Cardiac muscle cell (in vitro differentiated cells and primary cell): ENCODE measurements at places on chromosomes 1 and 21.
A peak's percentile ranks its signal among the peaks of the same experiment; 100 is the strongest.

- DNase-seq = no peak
Measured at GRCh38 chr1:8189931-8190483, 127.9 kb upstream of the SLC45A1 start.

DNA sequence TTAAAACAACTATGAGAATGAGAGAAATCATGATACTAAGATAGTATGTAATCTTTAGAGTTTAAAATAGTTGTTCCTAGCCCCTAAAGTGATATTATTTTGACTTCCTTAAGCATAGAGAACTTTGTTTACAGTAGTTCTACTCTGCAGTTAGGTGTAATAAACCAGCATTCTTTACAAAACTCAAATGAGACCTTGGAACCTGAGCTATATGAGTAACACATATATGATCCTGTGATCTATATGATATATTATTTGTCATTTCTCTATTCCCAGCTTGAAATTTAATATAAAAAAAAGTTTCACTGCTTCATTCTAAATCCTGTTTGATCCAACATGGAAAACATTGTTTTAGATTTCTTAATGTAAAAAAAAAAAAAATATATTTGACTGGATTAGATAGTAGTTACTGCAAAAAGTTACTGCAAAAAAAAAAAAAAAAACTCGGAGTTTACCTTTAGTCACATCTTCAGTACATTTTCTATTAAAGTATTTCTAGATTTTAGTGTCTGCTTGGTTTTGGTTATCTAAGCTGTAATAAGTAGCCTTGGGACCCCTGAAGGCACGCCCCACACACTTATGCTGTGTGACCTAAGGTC is 463.8 kb downstream of the USP25 start:
- no peak for DNase-seq

DNA sequence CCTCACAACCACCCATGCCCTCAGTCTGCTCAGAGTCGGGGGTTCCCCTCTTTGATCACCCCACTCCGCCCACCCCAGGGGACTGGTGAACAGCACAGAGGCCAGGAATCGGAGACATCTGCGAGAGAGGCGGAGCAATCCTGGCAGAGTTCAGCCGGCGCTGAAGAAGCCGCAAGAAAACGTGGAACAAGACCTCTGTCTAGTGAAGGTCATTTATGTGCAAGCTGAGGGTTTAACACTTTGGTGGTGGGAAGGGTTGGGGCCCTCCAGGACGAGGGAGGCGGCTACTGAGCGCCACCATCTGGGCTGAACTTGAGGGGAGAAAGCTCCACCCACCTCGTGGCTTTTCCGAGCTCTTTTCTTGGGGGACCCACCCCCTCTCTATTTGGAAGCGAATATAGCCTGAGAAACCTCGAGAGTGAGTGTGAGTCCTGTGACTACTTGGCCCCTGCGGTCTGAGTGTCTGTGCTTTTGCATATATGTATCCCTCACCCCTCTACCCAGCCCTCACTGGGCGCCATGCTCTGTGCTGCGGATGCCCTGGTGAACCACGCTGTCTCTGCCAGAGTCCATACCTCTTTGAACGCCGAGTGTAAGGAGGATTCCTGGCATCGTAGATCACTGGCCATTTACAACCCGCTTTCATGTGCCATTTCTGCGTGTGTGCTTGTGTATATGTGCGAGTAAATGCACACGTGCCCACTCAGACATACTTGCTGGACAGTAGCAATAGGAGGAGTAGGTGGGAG is 1.2 kb upstream of the EPHA10 start:
- DNase-seq = no peak

- DNase-seq = no peak
Measured at GRCh38 chr1:55213151-55213884, 1.8 kb downstream of the USP24 start.

DNA sequence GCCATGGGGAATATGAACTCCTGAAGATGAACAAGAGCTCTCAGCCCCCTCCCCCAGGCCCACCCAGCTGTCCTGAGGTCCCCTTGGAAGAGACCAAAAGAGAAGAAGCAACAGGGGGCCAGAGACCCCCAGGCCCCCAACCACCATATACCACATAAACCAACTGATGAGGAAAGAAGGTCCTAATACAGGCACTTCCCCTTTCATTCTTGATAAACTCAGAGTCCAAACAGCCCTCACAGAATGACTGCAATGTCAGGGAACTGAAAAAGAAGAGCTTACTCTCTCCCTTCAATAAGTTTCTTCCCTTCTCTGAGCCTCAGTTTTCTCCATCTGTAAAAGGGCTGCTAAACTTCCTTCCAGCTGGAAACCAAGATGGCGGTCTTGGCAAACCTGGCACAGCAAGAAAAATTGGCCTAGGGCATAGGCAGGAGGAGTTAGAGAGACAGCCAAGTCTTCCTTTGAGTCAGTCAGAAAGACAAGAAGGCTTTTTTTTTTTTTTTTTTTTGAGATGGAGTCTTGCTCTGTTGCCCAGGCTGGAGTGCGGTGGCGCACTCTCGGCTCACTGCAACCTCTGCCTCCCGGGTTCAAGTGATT is 90.5 kb downstream of the VWA5B1 start:
- DNase-seq = no peak

DNA sequence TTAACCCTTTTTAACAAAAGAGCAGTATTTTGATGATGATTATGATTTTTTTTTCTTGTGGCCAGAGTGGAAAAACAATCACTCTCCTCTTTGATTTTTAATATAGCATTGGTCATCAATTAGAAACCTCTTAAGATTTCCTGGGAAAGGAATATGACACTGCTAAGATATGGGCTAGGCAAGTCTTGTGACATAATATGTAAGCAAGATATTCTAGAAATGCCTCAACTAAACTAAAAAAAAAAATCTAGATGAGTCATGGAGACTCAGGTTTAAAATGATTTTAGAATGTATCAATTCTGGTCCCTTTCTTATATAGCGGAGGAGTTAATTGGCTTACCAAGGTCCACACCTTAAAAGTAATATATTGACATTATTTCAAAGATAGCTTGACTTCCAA is 60.3 kb upstream of the JUN start:
- DNase-seq = no peak

DNA sequence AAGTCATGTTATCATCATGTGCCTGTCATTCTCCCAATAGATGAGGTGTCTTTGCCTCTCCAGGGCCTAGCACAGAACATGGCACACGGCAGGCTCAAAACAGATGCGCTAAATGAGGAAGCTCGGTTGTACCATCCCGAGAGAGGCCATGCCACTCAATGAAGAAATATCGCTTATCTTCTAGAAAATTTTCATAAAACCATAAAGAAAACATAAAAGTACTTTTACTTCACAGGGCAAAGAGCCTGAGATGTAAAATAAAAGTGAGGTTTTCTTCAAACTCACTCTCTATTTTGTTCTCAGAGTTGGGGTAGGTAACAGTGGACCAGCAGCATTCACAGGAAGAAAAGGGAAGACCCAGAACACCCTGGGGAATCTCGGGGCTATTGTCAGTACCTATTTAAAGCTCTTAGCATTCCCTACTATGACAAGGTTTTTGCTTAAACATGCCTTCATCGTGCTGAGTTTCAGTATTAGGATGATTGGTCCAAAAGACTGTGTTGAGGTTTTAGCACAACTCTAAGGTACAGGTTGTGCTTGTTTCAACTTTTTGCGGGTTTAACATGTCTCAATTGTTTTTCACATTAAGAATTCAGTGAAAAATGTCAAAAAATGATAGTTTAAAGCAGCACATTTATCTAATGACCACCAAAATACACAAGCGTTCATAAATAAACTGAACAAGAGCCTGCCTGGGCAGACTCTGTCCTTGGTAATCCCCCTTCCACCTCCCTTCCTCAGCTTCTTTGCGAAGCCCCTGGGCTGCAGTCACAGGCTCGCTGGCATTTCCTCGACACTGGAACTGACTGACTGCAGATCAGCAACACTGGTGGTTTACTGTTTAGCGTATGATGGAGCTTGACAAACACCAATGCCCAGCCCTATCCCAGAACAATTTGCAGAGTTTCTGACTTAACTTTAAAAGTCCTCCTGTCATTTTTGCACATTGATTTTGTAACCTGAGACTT is 55.6 kb downstream of the COQ8A start:
- DNase-seq = peak; percentile 41

GRCh38 chr21:45818904-45819285 is 162.7 kb upstream of the COL6A1 start:
- no peak for DNase-seq

GRCh38 chr1:167248707-167249642 is 28.3 kb downstream of the POU2F1 start:
- no peak for DNase-seq

- DNase-seq = no peak
Measured at GRCh38 chr1:248757784-248758195, 2.2 kb upstream of the LYPD8 start.

DNA sequence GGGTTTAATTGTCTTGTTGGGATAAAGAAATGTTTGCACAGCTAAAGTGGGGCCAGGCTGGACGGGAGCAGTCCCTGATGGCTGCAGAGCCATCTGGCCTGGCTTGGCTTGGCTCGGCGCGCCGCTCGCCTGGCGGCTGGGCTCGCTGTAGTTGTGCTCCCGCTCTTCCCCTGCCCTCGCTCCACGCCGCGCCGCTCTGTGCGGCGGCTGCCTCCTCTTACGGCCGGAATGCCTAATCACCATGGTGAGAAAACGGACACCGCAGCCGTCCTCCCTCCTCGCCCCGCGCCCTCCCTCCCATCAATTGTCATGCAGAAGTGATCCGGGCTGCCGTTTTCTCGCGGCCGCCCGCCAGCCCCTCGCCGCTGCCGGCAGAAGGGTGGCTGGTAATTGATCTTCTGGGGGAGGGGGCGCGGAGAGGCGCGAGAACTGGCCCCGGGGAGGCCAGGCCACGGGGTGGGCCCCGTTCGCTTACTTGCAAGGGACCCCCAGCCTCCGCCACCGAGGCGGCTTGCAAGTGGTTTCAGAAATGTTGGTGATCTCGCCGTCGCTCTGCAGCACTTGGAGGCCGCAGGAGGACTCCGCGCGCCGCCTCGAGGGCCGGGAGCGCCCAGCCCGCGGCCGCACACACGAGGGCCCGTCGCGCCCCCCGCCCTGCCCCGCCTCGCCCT is 12.4 kb downstream of the RNF220 start:
- peak; percentile 78 for DNase-seq

GRCh38 chr1:166527752-166528151 is 311.5 kb upstream of the POGK start:
- DNase-seq = no peak

DNA sequence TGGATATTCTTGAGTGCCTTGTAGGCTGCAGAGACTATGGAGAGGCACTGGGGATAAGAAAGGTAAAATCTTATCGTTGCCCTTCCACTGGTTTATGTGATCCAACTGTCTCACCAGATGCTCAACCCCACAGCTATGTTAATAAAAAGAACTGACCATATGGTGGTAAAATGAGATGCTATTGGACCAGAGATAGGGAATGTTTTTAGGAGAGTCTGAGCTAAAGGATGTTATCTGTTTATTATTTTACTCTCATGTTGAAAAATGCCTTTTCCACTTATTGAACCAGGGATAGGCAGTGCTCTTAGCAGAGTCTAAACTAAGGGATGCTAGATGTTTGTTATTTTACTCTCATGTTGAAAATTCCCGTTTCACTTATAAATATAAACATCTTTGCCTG is 172.8 kb upstream of the GREM2 start:
- no peak for DNase-seq

DNA sequence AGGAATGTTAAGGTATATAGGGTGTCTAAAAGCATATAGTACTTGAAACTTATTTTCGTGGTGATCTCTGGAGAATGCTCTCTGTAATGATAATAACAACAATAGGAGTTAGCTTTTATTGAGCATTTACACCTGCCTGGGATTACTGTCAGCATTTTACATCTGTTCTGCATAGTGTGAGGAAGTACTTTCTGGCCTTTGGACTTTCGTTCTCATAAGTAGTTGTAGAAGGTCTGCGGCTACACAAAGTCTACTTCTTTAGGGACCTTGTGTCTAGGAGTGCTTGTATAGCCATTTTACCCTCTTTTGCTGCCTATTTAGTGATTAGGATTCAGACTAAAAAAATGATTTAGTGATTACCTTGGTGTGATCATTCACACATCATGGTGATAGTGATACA is 103.6 kb upstream of the GPR52 start:
- no peak for DNase-seq

DNA sequence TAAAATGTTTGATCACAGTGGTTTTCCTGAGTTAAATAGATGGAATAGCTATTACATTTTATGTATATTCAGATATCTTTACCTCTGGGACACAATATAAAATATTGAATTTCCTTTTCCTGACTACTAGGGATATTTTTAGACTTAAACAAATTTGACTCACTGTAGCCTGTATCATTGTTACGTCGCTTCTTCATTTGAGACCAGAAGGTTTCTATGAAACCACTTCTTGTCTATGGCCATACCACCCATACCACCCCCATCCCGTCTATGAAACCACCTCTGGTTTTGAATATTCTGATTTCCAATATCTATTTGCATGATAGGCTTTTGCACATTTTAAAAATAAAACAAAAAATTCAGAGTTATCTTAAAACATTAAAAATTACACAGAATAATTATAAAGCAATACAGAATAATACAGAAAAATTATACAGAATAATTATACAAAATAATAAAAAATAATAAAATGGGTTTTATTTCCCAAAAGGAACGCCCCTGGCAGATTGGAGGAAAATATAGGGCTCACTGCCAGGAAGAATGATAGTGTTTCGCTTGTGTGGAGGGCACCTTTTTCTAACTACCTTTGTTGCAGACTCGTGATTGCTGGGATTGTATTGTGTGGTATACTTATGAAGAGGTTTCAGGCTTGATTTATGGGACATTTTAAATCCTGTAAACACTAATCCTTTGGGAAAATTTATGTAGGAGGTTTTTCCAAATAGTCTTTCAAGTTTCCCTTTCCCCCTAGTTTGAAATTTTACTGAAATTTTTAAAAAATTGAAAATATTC is 4.7 kb downstream of the SPEN start:
- no peak for DNase-seq

DNA sequence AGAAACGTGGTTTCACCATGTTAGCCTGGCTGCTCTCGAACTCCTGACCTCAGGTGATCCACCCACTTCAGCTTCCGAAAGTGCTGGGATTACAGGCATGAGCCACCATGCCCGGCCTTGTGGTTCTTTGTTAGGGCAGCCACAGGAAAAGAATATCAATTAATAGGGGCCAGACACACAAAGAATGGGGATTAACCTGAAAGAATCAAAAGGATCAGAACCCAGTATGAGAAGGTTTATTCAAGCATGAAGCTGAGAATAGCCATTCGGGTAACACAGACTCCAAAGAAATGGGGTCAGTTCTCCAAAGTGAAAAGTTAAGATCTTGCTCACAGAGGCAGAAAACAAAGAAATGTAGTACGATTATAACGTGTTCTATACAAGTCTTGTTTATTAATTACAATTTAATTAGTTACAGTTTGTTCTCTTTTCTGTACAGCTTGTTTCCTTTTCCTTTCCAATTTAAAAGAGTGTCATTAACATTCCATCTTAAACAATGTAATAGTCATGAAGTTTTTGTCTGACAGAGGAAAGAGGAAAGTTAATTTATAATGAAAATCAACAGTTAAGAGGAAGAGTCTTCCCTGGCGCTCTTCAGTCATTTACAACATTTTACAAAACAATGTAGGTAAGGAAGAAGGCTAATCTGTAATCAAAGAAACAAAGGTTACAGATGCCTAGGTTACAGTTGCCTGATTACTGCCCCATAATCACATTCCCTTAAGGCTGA is 51.3 kb upstream of the SLC45A1 start:
- no peak for DNase-seq
